ACHN (cell line): ENCODE measurements at places on chromosomes 1 and 21.

- DNase-seq = no peak
Measured at GRCh38 chr1:94654459-94654858, 112.9 kb upstream of the F3 start.

- DNase-seq = no peak
Measured at GRCh38 chr21:25788677-25789076, 53.9 kb downstream of the GABPA start.

DNA sequence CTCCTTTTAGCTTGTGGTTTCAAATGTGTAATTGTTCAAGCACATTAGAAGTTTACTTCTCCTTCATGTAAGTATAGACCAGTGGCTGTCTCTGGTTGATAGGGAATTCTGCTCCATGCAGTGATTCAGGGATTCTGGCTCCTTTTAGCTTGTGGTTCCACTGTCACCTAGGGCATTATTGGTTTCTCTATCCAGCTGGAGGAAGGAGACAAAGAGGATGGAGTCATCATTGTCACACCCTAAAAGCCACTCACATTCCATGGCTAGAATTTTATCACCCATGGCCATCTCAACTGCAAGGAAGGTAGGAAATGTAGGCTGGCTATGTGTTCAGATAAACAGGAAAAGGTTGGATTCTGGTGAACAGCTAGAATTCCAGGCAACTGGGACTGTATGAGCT is 131.2 kb downstream of the URB2 start:
- DNase-seq = no peak

- no peak for DNase-seq
Measured at GRCh38 chr1:107274227-107274626, 133.4 kb downstream of the NTNG1 start.

- DNase-seq = peak; percentile 85
Measured at GRCh38 chr1:201946224-201946908, at the start of gene LMOD1. TSS of gene LMOD1 (minus strand) at chr1:201946548. CDS start at chr1:201946340, 208 bp downstream.

- DNase-seq = no peak
Measured at GRCh38 chr1:203649551-203649998, 22.9 kb downstream of the ATP2B4 start.

- no peak for DNase-seq
Measured at GRCh38 chr21:16037421-16037955, 307.7 kb downstream of the USP25 start.

DNA sequence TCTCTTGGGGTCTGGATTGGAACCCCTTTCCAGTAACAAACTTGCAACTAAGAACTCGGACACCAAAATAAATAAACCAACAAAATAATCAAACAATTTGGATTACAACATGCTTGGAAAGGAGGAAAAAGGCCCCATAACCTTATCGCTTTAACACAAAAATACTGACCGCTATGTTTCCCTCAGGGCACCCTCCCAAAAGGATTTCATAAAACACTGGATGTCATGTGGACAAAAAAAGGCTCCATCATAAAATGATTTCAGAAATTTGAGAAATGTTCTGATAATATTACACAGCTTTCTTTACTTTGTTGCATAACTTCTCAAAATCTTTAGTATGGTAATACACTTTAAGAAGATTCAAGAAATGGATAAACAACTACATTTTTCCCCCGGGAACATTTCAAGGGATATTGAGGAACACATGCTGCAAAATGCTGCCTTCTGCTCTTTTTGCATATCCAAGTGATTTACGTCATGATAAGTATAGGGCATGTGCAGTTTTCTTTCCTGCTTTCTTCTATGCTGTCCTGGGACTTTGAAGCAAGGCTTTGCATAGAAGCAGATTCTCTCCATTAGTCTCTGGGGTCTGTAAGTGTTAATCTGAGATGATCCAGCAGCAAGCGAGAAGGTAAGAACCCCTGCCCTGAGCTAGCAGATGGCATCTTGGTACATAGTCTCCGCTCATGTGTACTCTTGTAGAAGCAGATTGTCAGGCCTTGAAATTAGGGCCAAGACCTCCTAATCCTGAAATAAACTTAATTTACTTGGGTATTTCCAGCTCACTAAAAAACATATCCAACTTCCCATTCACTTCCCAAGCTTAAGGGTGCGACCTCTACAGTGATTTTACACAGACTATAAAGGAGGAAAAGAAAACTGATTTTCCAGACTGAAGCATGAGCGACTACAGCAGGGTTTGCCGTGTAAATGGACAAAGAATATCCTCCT is 85.5 kb upstream of the KIAA0040 start:
- DNase-seq = no peak

DNA sequence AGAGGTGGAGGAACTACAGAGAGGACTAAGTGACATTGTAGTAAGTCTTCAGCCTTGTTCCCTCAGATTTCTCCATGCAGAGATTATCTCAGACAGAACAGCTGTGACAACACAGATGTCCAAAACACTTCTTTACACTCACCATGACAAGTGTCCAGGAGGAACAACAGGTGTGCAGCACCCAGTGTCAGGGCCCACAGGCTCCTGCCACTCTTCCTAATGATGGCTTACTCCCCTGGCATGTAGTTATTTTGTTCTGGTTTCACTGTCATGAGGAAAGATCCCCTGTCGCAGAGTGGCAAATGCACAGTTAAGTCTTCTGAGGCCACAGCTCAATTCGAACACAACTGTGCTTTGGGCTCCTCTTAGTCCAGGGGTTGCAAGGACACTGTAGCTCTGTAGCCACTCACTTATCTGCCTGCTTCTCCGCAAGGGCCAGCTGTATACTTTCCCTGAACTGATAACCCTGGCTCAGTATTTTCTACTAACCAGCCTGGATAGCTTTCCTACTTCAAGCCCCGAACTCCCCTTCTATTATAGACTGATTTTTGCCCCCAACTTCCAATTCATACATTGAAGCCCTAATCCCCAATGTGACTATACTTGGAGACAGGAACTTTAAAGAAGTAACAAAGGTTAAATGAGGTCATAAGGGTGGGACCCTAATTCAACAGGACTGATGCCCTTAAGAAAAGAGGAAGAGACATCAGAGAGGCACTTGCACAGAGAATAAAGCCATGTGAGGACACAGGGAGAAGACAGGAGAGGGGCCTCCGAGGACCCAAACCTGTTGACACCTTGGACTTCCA is 11.1 kb downstream of the PDZK1 start:
- no peak for DNase-seq

- DNase-seq = no peak
Measured at GRCh38 chr1:220222939-220223338, 49.3 kb downstream of the RAB3GAP2 start.

- DNase-seq = peak; percentile 57
Measured at GRCh38 chr1:94792473-94793295, 27.5 kb upstream of the SLC44A3 start.

- no peak for DNase-seq
Measured at GRCh38 chr1:66360285-66360724, 173.6 kb upstream of the SGIP1 start.

DNA sequence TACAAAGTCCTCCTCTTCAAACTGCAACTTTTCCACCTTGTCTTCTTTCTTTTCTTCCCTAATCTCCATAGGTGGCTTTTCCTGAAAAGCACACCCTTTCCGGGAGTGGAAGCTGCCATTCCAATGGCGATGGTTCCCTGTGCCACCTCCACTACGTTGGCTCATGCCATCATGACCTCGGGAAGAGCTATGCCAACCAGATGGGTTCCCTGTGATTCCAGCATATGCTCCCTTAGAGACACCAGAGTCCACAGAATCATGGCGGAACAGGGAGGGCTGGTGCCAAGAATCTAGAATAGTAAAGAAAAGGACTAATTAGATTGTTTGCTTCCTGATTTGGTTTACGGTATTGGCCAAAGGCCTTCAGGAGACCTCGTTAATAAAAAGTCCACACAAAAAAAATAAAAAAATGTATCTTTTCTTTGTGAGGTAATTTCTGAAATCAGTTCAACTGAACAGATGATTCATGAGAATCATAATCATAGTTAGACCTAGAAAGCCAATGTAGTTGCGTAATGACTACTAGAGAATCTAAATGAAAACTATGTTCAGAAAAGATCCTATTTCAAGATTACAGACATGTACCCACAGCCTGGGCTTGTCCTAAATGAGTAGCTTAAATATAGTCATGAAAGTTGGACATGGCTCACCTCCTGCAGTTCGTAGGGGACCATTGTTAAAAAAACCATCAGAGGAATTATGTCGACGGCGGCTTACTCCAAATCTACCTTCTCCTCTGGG is 30.9 kb upstream of the CCDC17 start:
- DNase-seq = no peak

GRCh38 chr1:202661136-202661845 is 49.0 kb downstream of the SYT2 start:
- peak; percentile 21 for DNase-seq

GRCh38 chr1:60847391-60847790 is 235.0 kb upstream of the NFIA start:
- DNase-seq = no peak

DNA sequence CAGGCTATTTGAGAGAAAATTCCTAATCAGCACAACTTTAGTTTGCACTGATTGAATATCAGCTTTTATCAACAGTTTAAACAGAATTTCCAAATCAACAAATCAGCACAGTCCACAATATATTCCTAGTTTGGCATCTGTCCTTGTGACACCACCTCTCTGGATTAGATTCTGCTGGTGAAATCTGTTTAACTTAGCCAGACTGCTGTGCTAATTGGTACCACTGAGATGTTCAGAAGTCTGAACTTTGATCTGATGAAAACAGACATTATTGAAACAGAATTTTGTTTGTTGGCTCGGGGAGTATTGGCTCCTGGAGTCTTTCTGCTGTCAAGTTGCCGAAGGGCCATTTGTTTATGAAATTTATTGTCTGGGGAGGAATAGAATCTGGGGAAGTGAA is 17.0 kb upstream of the NGF start:
- DNase-seq = no peak

DNA sequence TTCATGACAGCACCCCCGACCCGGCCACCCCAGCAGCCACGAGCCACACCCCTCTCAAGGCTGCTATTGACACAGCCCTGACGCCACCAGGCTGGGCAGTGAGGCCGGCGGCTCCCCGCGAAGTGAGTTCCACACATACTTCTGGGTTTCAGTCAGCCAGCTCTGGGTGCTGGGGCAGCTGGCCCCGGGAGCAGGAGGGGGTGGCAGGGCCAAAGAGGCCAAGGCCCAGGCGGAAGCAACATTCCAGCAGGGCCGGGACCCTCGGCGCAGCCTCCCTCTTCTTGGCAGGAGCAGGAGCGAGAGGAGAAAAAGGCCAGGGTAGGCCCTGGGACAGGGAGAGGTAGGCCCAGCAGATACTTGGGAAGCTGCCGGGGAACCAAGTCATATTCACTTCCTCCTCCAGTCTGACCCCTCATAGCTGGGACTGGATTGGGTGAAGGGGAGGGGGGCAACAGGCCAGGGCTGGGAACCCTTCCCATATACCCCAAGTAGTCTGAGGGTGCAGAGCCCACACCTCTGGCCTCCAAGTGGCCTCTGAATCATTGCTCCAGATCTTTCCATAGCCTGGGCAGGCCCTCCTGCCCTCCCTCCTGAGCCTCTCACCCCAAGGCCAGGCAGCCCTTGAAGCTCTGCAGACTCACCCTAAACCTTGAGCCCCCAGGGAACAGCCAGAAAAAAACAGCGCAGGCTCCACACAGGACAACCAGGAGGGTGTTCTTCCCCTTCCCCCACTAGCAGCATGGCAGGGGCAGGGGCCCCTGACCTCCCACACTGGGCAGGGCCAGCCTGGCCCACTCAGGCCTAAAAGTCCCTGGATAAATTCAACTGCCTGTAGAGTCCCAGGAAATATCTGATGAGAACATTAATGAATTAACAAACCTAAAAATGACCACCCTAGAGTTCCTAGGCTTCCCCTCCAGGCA is 5.7 kb downstream of the HSPG2 start:
- DNase-seq = peak; percentile 90

DNA sequence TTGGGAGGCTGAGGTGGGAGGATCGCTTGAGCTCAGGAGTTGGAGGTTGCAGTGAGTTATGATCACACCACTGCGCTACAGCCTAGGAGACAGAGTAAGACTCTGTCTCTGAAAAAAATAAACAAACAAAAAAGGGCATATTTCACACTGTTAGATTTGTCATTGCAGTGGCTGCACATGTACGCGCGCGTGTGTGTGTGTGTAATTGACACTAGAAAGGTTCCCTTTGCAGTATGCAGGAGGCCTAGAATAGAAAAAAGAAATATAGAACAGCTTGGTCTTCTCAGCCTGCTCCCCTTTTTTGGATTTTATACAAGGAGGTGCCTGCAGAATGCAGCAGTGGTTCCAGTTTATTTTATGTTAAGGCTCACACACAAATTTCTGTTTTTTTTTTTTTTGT is 8.6 kb downstream of the MACO1 start:
- no peak for DNase-seq

DNA sequence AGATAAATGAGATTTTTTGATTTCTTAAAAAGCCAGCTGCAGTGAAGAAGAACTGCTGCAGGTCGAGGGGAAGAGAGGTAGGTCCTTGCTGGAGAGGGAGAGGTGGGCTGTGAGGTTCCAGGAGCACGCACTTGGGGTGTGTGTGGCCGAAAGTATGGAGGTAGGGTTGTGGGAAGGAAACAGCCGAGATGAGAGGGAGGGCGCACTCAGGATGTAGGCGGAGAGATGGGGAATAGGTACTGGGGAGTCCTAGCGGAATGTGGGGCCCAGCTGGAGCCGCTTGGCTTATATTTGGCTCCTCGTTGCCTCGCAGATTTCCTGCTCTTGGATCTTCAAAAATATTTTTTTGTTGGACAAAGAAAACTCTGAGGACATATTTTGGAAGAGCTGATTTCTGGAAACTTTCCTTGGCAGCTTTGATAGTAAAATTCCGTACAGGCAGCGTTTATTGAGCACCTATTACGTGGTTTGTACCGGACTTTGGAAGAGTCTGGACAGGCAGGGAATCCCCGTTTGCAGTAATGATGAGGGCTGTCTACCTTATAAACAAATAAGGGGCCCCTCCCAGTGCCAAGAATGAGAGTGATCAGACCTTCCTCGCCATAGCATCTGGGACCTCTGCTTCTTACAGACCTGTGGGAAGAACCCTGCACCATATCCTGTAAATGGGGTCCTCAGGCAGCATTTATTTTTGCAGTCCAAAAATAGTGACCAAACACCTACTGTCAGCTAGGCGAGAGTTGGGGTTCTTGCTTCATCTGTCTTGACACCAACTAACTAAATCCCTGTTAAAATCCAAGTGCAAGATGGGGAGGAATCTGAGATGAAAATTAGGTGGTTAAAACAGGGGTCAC is 1.5 kb downstream of the LRRC8D start:
- DNase-seq = peak; percentile 18

DNA sequence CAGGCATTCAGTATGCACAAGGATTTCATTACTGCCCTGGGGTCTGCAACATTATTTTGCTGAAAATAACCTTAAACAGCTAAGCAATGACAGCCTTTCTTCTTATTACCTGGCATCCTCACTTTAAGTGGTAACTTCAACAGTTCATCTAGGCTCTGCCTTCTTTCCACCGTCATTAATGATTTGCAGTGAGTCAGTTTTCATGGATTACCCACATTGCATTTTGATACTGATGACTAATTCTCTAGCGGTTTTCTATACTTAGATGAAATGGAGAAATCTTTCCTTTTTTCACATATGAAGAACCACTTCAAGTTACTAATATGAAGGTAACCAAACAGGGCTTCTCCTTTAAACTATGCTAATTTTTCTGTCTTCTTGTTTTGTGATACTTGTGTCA is 226.9 kb upstream of the TMPRSS15 start:
- DNase-seq = no peak
